Stimulated activated CD8-positive, alpha-beta memory T cell treated with anti-CD3 and anti-CD28 coated beads, Interleukin-7, amount 100 ng/mL, for 48 hours (primary cell): ENCODE measurements at places on chromosomes 2 and 18.

GRCh38 chr2:29774624-29775023 lies 146.8 kb downstream of the ALK start:
- DNase-seq: no peak

GRCh38 chr18:36798738-36799473 lies 29.9 kb downstream of the TPGS2 start:
- DNase-seq: no peak

DNA sequence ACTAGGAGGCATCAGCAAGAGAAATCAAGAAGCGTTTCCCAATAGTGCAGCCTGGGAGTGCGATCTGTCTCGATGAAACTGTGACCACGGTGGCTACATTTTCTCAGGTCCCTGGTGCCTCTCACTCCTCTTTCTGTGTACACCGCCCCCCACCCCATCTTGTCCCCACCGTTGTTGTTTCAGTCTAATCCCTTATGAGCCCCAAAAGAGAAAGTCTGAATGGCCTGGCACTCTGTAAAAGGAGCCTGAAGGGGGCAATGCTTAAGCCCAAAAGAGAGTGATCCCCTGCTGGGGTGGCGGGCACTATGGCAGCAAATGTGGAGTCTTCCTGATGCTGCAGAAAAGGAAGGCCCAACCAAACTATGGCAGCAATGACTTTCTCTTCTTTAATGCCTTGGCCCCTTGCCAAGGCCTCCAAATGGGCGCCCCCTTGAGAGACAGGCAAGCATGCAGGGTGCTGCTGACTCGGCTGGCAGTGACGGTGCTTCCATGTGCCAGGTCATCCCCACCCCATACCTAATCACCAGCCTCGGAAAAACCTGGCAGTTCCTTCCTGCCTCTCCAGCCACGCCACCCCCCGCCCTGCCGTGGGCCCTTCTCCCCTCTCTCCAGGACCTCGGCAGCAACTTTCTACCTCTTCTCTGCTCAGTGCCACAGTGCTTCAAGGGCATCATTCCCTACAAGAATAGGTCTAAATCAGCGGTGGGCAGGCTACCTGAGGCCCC lies 123.0 kb downstream of the CYP26B1 start:
- DNase-seq: no peak

GRCh38 chr2:199223791-199224190 lies 233.9 kb downstream of the SATB2 start:
- no peak for DNase-seq

DNA sequence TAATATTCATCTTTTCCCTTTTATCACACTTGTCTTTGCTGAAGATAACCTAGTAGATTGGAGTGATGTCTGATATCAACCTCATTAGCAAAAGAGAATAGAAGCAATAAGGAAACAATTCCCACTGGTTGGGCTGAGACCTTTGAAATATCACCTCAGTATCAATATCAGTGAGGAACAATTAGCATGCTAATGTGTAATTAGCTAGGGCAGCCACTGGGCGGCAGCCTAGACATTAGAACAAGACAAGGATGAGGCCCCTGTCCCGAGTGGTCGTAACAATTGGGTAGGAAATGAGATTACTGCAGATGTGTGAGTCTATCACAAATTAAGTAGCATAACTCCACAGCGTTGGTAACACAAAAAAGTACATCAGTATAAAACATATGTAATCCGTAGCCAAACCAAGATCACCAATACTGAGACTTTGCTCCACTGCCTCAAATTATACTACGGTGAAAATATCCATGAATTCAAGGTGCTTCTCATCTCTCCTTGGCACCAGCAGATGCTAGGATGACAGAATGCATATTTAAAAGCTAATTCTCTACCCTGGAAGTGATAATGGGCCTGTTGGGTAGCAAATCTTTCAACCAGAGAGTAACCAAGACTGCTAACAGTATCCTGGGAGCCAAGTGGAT lies 99.1 kb downstream of the ALPK2 start:
- no peak for DNase-seq
